AML-193 (cell line): ENCODE measurements at places on chromosomes 3 and 15.

DNA sequence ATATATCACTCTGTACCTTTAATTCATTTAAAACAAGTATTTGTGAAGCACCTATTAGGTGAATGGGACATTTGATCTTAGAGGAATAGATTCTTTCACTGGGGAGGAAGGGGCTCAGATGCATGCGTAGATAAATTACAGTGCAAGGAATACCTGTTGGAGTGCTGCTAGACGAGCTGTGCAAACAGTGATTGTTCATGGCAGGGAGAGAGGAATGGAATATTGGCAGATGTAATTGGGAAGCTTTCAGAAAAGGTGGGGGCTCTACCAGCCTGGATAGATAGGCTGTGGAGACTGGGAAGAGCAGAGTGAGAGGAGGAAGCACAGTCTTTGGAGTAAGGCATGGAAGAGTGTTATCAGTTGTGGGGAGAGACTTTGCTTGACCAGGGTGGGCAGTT lies 116.8 kb downstream of the AKAP13 start:
- no peak for DNase-seq

- no peak for DNase-seq
Measured at GRCh38 chr3:185572183-185572582, 13.9 kb upstream of the SENP2 start.

DNA sequence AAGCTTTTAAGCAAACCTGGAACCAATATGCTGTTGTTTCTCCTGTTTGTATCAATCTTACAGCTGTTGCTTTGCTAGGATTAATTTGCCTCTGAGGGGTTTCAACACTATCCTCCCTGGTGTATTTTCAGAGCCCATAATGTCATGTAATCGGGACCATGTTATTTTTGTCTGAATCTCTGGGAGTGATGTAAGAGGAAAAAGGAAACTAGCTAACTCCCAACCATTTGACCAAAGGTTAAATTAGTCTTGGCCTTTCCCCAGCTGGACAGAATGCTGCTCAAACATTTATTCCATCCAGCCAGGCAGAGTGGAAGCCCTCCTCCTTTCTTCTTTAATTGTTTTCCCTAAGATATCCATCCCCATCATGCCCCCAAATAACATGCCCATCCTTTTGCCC lies 142.2 kb downstream of the ALDH1A2 start:
- DNase-seq = no peak

DNA sequence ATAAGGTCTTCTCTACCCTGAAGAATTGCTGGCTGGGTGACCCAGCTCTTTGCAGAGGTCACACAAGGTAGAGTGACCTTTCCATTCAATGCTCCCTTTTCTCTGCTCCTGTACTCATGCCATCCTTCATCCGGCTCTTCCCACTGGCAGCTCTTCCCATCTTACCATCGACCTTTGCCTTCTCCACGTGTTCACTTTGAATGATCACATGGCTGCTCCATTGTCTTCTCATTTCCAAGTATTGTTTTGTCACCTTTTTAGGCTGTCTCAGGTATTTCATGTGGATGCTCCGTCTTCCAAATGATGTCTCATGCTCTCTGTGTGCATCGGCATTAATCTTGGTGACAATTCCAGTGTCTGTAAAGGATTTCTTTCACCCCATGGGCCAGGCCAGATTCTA lies 76.6 kb upstream of the ONECUT1 start:
- no peak for DNase-seq

- DNase-seq = no peak
Measured at GRCh38 chr15:99306694-99307338, 55.5 kb downstream of the LRRC28 start.

GRCh38 chr15:98802187-98802586 lies 153.8 kb downstream of the IGF1R start:
- DNase-seq = no peak

- no peak for DNase-seq
Measured at GRCh38 chr15:67824197-67824968, 926 bp upstream of the SKOR1 start.

- DNase-seq = no peak
Measured at GRCh38 chr15:31062911-31063310, 38.6 kb downstream of the TRPM1 start.

DNA sequence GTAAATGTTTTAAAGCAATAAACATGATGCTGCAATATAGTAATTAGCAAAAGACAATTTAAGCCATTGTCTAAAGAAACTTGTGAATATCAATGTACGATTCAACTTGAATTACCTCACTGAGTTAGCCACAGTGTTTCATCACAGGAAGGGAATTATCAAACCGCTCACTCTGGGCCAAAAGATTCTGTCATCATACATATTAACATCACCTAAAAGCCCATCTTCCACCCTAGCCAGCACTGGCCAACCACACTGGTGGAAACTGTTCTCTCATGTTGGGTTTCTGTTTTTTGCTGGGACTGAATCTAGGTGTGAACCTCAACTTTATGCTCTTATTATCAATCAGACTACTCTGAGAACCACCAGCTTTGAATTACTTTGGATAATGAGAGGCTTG lies 497.7 kb upstream of the THBS1 start:
- peak; percentile 10 for DNase-seq

- no peak for DNase-seq
Measured at GRCh38 chr15:91192690-91193377, 92.8 kb downstream of the SV2B start.

DNA sequence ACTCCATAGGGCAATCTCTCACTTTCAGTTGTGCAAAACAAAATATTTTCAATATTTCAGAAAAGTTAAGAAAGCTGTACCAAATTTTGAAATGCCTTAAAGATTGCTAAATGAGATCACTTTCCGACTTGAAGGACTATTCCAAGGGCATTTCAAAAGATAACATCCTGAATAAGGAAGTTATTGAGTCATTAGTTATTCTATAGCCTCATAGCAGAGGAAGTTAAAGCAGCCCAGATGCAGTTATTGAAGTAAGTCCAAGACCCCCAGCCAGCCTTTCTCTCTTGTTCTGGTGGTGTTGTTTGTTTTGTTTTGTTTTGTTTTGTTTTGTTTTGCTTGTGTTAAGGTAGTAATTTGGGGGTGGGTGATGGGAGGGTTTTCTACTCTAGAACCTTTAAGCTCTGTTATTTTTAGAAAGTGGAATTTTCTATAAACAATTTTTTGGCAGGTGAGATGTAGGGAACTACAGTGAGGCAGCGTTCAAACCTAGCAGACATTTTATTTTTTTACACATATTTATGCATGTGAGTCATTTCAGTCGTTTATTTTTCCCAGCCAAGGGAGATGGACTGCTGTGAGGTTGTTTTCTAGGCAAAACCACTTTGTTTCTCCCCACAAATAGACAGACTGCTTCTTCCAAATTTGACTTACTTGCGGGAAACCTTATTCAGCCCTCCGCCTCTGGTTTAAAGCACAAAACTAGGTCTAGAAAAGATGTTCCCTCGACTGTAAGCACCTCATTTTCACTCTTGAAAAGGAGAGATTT lies 216.3 kb upstream of the ARPP21 start:
- peak; percentile 29 for DNase-seq

DNA sequence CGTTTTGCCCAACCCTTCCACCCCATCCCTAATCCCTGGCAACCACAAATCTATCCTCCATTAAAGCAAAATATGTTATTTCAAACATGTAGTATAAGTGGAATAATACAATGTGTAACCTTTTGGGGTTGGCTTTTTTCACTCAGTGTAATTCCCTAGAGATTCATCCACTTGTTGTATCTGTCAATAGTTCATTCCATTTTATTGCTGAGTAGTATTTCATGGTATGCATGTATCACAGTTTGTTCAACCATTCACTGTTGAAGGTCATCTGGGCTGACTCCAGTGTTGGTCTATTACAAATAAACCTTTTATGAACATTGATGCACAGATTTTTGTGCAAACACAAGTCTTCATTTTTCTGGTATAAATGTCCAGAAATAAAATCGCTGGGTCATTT lies 38.8 kb downstream of the BSN start:
- DNase-seq = no peak

- no peak for DNase-seq
Measured at GRCh38 chr3:15267502-15267901, 61.5 kb downstream of the CAPN7 start.

DNA sequence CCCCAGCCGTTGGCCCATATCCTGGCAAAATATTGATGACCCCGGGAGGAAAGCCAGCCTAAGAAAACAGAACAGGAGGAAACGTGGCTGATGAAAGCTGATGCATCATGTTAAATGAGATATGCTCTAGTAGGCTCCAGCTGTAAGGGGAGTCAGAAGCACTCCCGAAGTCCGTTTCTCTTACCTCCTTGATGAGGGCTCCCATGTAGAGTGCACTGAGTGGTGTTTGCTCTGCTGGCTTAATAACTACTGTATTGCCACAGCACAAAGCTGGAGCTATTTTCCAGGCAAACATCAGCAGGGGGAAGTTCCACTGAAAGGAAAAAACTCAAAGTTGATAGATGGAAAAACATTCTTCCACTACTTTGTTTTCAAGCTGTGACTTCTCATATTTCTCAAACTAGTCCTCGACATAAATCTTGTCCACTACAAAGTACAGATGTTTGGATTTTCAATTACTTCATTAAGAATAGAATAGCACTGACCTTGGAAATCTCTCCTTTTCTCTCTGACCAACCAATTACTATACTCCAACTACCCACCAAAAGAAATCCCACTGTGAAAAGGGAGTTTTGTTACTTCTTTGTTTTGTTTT lies 72.7 kb downstream of the ALDH1A2 start:
- DNase-seq = no peak

- no peak for DNase-seq
Measured at GRCh38 chr3:195078891-195079440, 192.0 kb downstream of the XXYLT1 start.

GRCh38 chr3:24829629-24830229 lies 335.1 kb upstream of the THRB start:
- no peak for DNase-seq

- DNase-seq = no peak
Measured at GRCh38 chr3:61893840-61894566, 332.6 kb downstream of the PTPRG start.

DNA sequence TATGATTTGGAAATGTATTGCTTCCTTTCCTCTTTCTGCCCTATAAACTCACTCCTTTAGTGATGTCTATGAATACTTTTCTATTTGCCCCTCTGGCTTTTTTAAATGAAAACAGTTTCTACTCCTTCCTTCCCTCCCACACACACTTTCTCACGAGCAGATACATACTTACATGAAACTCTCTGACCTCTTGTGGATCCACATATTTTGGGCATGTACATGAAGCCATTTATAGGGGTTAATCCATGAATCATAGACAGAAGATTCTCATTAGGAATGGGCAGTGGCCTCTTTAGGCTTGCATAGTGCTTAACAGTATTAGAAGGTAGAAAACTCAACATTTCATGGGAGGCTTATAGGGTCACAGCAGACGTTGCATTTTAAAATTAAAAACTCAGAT lies 24.8 kb downstream of the ANAPC13 start:
- DNase-seq = no peak

GRCh38 chr3:132399054-132399929 lies 18.0 kb upstream of the DNAJC13 start:
- peak; percentile 72 for DNase-seq

DNA sequence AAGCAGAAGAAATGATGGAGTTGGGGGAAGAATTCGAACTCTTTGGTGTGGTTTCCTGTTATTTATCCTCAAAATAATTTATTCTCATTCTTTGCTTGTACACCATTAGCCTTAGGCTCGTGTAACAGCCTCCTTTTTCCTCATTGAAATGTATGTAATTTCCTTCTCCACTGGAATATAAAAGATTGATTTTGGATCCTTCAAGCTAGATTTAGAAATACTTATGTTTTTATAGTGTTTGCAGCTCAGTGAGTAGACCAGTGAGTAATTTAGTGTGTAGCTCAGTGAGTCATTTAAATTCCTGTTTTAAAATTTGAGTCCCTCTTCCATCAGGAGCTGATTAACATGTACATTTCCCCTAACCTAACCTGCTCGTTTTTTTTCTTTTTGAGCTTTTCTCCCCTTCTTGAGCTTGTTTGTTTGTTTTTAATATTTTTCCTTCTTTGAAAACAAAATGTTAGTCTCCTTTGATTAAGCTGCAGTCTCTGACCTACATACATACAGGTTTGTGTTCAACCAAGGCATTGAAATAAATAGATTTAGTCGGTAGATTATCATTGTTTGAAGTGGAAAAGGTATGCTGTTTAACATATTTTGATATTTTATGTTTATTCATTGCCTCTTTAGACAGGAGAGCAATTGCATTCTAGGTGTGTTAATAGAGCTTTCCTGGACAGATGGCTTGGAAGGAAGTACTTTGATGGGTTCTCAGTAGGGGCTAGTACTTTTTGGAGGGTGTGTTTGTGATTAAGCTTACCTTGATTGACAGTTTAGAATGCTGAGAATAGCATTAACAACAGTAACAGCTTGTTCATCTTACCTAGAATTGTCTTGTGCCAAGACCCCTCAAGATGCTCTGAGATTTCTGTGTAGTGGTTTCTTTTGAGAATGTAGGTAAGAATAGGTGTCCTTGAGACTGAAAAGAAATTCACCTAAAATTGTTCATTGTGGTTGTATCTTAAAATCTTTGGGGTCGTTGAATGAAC lies 5.9 kb downstream of the USP3 start:
- no peak for DNase-seq

GRCh38 chr15:89406940-89407607 lies 72.5 kb upstream of the POLG start:
- no peak for DNase-seq

GRCh38 chr15:75397494-75397893 lies 29.1 kb upstream of the MAN2C1 start:
- no peak for DNase-seq

DNA sequence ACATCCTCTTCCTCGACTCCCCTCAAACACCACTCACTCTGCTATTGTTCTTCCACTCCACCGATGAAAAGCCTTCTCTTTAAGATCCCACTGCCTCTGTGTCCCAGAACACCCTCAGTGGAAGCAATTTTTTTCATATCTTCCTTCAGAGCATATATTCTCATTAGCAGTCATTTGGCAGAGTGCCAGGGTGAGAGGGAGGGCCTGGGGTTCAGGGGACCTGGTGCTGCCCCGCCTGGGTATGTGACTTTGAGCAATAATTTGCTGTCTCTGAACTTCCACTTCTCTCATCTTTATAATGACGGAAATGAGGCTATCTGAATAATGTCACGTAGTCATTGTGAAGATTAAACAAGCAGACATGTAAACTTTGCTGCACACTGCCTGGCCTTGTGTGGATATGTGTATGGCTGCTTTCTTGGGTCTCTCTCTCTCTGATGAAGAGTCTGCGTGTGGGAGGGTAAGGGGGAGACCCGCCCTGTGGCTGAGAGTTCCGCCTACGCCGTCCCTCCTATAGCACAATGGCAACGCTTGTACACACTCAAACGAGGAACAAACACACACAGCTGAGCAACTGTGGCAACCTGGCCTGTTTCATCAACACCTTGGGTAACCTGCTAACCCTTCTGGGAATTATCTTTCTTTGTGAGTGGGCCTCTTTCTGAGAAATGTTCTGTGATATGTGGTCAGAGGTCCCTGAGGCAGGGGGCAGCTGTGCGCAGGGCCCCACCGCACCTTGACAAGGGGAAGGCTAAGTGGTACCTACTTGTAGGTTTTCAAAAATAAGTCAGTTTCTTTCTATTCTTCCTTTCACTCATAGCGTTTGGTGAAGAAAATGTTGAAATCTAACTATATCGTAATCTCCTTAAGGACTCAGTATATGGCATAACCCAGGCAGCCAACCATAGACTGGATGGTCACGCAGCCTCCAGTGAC lies 369.8 kb downstream of the SV2B start:
- no peak for DNase-seq

- DNase-seq = no peak
Measured at GRCh38 chr3:187906920-187907319, 161.7 kb upstream of the BCL6 start.
